ENCODE measurements at places on chromosomes 13 and 19.

DNA sequence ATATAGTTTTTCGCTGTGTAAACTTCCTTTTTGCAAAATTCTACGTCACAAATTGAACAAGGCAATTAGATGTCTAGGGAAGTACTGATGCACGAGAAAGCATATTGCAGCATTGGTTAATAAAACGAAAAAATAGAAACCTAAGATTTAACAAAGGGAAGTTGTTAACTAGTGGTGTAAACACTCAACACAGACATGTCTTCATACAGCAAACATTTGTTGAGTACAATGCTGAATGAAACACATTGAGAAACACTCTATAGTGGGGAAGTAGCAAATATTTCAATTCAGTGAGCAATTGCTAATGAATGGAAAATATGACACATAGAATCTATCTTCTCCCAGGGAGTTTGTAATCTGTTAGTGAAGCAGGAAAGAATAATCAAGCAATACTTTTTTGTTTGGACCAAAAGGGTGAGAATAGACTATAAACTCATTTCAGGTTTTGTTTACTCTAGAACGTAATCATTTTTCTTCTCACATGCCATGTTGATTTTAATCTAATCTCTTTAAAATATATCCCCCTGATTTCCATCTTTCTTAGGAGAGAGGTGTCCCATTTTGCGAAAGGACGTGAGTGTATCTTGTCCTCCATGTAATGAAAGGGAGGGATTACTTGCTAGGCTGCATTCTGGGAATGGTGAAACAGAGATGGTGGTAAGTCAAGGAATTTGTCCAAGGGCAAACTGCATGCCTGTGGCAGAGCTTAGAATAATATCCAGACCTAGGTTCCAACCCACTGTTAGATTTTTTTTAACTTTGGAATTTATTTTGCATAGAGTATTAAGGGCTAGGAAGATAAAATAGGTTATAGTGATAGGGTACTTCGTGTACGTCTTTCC, 1.7 kb upstream of the ANKRD10 start:
- no peak for DNase-seq

- no peak for DNase-seq
Measured at GRCh38 chr13:83365723-83366122, 516.6 kb downstream of the SLITRK1 start.

DNA sequence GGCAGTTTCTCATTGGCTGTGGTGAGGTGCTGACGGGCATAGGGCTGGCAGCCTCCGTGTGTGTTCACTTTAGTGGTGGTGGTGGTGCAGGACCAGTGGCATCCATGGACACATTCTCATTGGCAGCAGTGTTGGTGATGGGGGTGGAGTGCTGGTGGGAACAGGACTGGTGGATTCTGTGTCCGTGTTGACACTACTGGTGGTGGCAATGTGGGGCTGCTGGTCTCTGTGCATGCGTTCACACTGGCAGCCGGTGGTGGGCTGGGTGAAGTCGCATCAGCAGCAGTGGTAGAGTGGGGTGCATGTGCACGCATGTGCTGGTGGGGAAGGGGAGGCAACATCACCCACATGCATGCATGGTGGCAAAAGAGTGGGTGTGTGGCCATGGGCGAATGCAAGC, 1471.4 kb upstream of the PCDH20 start:
- DNase-seq: no peak

DNA sequence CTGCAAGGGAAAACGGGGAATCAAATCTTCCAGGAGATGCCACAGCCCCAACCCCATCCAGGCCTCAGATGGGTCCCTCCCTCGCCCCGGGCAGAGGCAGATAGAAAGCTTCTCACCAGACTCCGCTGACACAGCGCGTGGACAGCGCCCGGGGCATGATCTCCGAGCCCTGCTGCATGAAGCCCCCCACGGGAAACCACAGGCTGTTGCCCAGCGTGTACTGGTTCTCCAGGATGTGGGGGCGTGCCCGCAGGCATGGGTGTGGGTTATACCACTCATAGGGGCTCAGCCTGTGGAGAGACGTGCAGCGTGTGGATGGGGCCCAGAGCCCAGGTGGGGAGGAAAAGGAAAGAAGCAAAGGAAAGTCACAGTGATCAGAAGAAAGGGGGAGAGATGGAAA, 27.2 kb upstream of the ATP1A3 start:
- no peak for DNase-seq

DNA sequence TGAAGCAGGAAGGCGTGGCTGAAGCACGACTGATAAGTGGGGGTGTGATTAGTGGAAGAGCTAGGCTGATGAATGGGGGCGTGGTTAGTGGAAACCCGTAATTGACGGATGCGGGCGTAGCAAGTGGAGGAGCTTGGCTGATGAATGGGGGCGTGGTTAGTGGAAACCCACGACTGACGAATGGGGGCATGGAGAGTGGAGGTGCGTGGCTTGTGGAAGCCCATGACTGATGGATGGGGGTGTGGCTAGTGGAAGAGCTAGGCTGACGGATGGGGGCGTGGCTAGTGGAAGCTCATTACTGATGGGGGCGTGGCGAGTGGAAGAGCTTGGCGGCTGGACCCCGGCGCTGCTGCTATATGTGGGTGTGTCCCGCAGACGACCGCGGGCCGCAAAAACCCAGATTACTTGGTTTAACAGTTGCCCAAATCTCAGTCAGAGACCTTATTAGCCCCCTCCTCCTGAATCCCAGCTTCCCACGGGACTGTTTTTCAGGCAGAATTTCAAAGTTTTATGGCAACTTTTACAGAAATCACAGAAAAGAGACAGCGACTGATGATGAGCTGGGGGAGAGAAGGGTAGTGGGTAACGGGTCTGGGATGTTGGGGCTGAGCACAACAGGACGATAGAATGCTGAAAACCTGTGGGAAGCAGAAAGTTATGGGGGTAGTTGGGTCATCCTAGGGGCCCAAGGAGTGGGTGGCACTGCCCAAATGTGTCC, 9.0 kb upstream of the MEIS3 start:
- DNase-seq: peak; percentile 91

- DNase-seq: peak; percentile 69
Measured at GRCh38 chr19:1220976-1221903, 15.7 kb downstream of the STK11 start.

DNA sequence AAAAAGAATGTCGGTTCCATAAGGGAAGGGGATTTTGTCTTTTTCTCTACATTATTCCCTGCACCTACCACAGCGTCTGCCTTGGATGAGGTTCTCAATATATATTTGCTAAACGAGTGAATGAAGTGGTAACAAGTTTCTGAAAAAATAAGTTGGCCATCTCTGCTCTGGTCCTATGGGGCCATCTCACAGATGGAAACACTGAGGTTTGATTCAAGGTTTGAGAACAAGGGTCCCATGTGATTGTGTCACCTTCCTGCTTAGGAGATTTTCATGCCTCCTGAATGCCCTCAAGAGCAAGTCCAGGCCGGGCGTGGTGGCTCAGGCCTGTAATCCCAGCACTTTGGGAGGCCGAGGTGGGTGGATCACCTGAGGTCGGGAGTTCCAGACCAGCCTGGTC, 3.2 kb downstream of the MYPOP start:
- no peak for DNase-seq

DNA sequence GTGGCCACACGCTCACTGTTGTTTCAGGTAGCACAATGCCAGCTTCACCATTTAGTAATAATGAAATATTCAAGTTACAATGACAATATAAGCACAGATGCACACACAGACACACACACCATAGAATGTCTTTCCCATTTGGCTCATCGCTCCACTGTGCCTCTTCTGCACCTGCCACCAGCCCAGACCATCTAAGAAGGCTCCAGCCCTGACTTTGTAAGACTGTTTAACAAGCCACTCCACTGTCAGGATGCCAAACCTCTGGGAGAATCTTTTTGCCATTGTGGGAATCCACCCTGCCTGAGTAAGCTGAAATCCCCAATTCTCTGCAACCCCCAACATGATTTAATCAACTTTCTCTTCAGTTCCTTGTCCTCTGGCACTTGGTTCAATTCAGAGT, 60.6 kb downstream of the LHFPL6 start:
- DNase-seq: no peak

DNA sequence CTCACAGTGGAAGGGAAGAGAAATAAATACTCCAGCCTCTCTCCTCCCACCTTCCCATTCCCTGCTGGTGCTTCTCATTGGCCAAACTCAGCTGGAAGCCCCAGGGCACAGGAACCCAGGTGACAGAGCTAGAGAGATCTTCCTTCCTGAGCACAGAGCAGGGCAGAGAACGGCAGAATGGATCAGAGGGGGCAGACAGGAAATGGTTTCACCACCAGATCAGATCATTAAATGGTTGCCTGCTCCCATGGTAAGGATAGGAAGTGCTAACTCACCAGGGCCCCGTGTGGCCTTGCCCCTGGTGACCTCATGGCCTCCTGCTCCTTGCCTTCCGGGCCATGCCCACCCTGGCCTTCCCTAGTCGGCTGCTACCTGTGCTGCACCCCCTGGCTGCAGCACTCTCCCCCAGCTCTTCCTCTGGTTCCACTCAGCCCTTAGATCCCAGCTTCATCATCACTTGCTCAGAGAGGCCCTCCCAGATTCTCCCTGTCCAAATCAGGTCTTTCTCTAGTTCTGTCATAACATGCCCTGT, 108.7 kb downstream of the DPF1 start:
- no peak for DNase-seq
